ENCODE measurements at places on chromosomes 2 and 18.
A peak's percentile ranks its signal among the peaks of the same experiment; 100 is the strongest.

DNA sequence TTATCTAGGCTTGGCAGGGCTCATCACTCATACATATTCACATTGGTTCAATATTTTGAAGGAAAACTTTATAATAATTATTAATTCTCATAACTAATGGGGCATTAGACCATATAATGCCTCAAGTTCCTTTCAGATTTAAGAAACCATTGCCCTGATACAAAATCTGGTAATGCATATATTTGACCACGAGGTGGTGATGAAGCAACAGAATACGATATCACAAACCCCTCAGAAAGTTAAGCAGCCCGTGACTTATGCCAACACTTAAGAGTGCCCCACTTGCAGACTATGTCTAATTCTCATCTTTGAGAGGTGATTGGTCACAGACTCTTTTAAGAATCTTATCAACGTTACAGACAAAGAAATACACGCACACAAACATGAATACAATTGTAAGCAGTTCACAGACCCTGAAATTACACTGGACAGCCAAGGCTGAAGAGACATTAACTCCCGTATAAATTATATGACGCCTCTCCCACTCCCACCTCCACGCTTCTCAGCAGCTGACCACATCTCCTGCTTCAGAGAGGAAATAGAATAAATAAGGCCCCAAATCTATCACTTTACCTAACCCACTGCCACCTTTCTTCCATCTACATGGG lies 20.7 kb upstream of the DNAH6 start:
- DNase-seq = no peak

DNA sequence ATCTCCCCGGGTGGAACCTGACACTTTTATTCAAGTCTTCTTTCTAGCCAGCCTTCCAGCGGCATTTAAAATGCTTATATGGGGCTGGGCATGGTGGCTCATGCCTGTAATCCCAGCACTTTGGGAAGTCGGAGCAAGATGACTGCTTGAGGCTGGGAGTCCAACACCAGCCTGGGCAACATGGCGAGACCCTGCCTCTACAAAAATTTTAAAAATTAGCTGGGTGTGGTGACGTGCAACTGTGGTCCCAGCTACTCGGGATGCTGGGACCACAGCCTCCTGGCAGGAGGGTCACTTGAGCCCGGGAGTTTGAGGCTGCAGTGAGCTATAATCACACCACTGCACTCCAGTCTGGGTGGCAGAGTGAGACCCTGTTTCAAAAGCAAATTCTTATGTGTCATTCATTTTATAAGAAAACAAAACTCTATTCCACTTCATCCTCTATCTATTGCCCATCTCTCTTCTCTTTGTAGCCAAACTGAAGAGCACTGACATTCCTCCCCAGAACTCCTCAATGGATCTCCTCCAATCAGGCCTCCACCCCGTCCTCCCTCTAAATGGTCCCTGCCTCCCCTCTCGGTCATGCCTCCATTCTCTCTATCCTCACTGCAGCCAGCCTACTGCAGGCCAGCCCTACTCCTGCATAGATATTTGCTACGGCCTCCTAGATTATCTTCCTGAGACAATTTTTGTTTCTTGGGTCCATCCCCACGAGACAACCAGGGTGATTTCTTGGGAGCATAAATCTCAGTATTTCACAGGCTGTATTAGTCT lies 18.0 kb upstream of the RHOB start:
- DNase-seq = no peak

DNA sequence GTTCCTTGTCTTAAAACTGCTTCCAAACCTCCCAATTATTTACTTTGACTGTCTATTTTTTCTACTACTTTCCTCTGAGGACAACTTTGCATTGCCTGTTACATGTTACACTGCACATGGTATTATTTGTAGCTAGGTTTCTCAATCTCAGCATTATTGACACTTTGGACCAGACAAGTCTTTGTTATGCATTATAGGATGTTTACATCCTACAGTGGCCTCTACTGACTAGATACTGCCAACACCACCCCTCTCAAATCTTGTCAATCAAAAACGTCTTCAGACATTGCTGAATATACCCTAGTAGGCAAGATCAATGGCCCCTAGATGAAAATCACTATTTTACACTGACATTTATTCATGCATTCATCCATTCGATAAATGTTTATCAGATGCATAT lies 129.6 kb upstream of the DNAJC10 start:
- DNase-seq = no peak

DNA sequence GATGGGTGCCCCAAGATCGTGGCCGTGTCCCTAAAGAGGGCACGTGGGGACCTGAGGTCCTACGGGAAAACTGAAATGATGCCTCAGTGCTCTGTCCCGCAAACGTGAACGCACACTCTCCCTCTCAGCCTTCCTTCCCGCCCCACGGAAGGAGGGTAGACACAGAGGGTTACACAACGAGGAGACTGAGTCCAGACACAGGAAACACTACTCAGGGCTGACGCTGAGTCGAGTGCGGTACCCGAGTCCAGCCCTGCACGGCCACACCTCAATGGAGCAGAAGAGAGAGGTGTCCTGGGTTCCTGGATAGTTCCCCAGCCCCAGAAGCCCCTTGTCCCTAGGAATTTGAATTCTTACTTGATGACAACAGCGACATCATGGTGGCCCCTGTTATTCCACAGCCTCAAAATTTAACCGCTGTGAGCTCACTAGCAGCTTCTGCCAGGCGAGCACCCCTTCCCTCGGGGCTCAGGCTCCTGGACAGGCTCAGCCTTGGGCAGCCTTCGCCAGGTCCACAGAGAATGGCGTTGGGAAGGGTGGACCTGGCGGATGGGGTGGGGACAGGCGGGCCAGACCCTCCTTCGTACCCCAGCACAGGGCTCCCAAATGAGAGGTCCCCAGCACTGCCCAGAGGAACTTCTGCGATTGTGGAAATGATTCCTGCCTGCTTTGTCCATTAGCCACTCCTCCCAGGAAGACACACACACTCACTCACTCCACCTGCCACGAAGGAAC lies 980 bp upstream of the RNPEPL1 start:
- DNase-seq = peak; percentile 60

GRCh38 chr18:26480897-26481795 lies 67.2 kb downstream of the KCTD1 start:
- no peak for DNase-seq

DNA sequence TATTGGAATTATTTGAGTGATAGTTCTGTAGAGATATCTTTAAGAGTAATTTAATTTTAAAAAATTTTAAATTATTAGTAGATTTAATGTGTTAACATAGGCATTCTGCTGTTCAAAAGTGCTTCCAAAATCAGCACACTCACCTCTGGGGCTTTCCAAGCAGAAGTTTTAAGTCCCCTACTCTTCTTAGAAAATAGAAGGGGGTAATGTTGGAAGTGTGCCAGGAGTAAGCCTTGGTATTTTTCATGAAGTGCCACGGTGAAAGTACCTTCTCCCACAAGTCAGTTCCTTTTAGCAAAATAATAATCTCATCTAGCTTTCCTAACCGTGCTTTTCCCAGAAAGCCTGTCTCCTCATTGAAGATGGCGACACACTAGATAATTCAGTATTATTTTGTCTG lies 3.9 kb upstream of the TNFRSF11A start:
- no peak for DNase-seq

- no peak for DNase-seq
Observed at GRCh38 chr18:5145168-5145825, 51.8 kb downstream of the AKAIN1 start.

DNA sequence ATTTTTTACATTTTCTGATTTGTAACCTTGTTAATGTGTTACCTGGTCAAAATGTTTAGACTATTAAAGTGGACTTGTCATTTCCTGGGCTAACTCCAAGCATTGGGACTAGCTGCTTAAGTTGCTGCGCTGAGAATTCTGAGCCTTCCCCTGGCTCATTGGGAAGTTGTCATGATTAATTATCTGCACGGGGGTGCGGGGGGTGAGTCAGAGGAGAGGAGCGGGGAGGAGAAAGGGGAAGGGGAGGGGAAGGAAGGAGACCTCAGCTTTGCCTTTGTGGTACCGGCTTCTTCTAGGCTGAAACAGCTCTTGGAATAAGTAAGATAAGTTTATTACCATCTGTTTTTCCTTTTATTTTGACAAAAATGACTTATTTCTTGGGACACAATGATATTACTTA lies 52.9 kb upstream of the APCDD1 start:
- no peak for DNase-seq

DNA sequence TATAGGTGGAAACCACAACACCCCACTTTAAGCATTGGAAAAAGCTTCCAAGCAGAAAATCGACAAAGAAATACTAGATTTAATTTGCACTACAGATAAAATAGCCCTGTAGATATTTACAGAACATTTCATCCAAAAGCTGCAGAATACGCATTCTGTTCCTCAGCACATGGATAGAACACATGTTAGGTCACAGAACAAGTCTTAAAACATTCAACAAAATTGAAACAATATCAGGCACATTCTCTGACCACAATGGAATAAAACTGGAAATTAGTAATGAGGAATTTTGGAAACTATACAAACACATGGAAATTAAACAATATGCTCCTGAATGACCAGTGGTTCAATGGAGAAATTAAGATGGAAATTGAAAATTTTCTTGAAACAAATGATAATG lies 27.8 kb upstream of the XDH start:
- no peak for DNase-seq

DNA sequence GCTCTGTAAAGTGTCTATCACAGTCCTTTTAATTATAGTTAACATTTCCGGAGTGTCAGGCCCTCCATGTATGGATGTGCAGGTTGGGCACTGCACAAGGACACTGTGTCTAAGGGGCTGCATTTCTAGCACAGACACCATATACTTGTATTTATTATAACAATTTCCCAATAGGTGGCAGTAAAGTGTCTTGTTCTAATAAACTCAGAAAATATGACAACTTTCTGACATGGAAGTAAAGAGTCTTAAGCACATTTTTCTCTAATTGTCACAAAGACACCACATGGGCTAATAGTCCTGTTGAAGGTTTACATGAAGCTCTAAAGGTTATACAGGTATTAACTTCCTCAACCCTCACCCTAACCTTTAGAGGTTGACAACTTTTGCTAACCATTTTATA lies 156.6 kb downstream of the DYSF start:
- DNase-seq = no peak

DNA sequence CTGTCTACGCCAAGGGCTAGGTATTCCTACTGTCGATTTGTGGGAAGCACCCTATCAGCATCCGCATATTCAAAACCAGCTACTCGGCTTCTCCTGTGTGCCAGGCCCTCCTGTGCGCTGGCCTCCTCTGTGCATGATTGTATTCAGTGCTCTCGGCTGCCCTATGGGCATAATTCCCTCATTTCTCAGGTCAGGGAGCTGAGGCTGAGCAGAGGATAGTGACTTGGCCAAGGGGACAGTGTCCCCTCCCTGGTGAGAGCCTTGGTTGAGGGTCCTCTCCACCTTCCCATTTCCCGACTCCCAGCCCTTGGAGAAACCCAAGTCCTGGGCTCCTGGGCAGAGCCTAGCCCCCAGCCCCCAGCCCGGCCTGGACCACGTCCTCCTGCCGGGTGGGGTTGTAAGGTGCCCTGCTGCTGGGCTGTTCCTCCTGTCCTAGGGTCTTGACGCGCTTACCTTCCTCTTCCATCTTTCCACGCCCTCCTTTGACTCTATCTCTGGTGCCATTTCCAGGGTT lies 6.3 kb upstream of the HS6ST1 start:
- no peak for DNase-seq
